ENCODE measurements at places on chromosomes 2 and 18. TPM values are rescaled to one million over a fixed set of nuclear protein-coding genes. Genes with fewer than 3 reads are reported as not detected.

- no peak for DNase-seq
These were observed 73.9 kb downstream of the ARL4C start for GRCh38 chr2:234422981-234423431.

Gene FRZB
- total RNA-seq: 1.8 TPM

Gene GPR45
- total RNA-seq: not detected

- no peak for DNase-seq
These were observed 35.8 kb upstream of the MARCO start for GRCh38 chr2:118906186-118906585.

Gene CLIP4
- total RNA-seq: 67.2 TPM

Gene STON1
- 45.6 TPM for total RNA-seq

Data from breast epithelium (tissue), 4 donors.